T follicular helper cell (primary cell): ENCODE measurements at places on chromosomes 13 and 19.

DNA sequence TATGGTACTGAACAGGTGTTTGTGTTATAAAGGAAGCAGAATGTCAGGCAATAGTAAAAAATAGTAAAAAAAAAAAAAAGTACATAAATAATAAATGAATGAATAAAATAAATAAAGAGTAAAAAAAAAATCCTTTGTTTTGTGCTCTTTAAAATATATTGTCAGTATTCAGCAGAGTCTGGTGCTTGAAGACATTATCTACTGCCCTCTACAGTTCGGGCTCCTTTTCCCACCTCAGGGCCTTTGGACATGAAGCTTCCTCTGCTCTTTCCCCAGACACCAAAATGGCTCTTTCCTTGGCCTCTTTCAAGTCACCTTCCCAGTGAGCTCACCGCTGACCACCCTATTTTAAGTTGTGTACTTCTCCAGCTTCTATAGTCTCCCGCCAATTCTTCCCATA, 137.5 kb downstream of the TNFRSF19 start:
- DNase-seq = no peak

DNA sequence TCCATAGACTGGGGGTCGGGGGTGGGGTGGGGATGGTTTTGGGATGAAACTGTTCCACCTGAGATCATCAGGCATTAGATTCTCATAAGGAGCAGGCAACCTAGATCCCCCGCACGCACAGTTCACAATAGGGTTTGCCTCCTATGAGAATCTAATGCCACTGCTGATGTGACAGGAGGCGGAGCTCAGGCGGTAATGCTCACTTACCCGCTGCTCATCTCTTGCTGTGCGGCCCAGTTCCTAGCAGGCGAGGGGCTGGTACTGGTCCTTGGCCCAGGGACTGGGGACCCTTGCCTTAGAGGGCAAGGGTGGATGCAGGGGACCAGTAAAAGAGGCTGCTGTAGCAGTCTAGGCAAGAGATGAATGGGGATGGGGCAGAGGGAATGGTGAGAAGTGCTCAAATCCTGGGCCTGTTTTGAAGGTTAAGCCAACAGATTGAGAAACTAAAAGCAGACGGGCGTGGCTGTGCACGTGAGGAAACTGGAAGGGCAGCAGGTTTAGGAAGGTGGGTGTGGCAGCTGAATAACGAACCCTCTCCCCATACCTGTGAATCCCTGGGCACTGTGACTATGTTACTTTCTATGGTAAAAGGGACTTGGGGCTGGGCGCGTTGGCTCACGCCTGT, 1.5 kb upstream of the ERICH4 start:
- no peak for DNase-seq

GRCh38 chr19:45767881-45768654, 984 bp downstream of the SIX5 start:
- no peak for DNase-seq

- DNase-seq = no peak
These were observed 379.0 kb downstream of the EFNB2 start for GRCh38 chr13:106156468-106156867.

GRCh38 chr13:48488995-48489394, 43.9 kb downstream of the RCBTB2 start:
- DNase-seq = no peak

DNA sequence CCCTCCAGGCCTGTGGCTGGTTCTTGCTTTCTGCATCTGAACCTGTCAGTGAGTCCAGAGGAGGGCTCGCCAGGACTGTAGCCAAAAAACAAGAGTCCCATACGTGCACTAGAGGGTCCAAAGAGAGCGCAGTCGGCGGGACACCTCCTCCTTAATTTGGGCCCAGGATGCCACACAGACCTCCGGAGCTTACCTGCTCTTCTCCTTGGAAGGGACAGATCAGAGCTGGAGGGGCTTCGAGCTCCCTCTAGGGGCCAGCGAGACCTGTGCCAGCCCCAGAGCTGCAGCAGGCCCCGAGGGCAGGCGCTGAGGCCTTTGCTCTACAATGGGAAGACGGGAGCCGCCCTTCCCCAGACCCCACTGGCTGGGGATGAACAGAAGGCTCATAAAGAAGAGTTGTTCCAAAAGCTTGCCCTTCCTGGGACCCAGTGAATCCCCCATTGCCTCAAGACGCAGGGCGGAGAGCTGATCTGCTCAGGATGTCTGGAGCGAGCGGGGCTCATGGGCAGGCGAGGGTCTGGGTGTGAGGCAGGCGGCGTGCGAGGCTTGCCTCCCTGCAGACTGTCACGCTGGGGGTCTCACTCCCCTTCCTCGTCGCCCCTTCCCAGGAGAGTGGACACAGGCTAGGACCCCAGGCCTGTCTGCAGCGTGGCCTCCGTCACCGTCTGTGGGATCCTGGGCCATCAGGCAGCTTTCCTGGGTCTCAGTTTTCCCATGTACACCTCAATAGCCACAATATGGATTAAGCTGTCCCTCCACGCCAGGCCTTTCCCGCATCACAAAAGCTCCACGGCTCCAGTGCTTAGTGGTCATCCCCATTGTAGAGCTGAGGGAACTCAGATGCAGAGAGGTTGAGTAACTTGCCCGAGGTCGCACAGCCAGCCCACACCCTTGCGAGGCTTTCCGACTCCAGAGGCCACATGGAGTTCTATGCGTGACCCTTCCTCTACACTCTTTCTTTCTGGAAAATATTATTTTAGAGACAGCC, 46.9 kb upstream of the VSTM2B start:
- no peak for DNase-seq
